Activated T-helper 1 cell treated with anti-CD3 and anti-CD28 coated beads, Interleukin-12 subunit alpha, Interleukin-12 subunit beta, Interleukin-2, Interleukin-4 antibody, amounts not matched to agents 30 ng/mL and 10 ng/mL and 1 ng/mL, durations not matched to agents 14 hours and 24 hours and 36 hours (primary cell): ENCODE measurements at places on chromosomes 6 and 20. TPM values are rescaled to one million over a fixed set of nuclear protein-coding genes. Genes with fewer than 3 reads are reported as not detected.

GRCh38 chr6:114407426-114408035 lies 64.7 kb upstream of the HS3ST5 start:
- no peak for DNase-seq

DNA sequence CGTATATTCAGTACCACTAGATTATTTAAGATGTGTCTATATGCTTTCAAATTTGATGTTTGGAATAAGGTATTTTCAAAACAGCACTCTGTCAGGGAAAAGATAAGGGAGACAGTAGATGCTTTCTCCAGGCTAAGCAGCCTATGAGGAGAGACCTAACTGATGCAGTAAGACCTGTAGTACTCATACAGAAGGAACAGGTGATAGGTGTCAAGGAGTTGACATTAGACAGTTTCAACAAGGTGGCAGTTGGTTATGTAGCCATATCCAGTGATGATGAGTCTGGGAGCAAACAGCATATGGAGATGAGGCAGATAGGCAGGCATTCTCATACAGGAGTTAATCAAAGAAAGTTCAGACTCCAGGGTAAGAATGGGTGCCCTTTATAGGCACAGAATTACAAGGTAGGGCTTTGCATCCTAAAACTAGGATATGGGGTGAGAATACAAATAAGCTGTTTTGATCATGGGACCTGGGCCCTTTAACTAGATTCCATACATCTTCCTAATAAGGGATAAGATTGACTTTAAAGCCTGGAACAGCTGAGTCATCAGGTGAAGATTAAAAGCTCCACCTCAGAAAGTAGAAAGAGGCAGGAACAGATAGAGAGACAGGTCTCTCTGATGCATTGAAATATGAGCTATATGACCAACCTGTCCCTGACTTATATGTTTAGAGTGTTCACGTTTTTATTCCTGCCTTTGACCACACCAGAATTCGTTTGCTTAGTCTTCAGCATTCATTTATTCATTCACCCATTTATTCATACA lies 7.9 kb downstream of the RSPH4A start:
- no peak for DNase-seq

- DNase-seq = no peak
These were observed 183.2 kb upstream of the JARID2 start for GRCh38 chr6:15062516-15063252.

Gene DNAH8
- total RNA-seq = 0.03 and 0.05 TPM in 2 replicates

Gene LAMA2
- 0.65 and 0.73 TPM in 2 replicates for total RNA-seq

Gene PLG
- 0.24 and 0.60 TPM in 2 replicates for total RNA-seq

Gene FAM217A
- total RNA-seq = not detected in 2 replicates

Gene PRICKLE4
- not detected in 2 replicates for total RNA-seq

DNA sequence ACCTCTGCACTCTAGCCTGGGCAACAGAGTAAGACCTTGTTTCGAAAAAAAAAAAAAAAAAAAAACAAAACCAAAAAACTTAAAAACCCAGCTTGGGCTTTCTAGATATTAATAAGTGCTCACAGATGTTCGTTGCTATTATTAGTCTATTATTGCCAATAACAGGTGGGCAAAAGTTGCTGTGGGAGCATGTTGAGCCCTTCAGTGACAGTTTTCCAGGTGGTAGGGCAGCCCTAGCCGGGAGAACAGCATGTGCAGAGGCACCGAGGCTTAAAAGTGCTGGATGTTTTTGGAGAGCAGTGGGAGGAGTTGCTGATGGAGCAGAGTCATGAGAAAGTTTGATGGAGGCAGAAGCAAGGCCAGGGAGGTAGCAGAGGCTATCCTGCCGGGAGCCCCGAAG lies 4.4 kb downstream of the PPP1R16B start:
- DNase-seq = no peak

DNA sequence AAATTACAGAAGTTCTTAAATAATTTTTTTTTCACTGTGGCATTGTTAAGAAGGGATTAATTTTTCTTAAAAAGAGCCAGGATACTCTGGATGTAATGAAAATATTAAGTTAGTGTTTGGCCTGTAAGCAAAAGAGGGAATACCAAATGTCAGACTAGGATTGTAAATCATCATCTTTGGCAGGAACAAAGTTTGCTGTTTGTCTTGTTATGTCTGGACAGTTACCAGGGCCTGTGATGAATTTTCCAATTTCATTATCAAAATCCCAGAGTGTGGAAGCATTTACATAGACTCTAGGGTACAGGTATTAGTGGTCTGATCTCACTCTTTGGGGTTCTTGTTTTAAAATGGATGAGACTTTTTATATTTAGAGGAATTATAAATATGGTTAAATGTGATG lies 26.1 kb downstream of the CEP57L1 start:
- DNase-seq = no peak

- DNase-seq = no peak
These were observed 38.1 kb downstream of the ECT2L start for GRCh38 chr6:138833816-138834539.

DNA sequence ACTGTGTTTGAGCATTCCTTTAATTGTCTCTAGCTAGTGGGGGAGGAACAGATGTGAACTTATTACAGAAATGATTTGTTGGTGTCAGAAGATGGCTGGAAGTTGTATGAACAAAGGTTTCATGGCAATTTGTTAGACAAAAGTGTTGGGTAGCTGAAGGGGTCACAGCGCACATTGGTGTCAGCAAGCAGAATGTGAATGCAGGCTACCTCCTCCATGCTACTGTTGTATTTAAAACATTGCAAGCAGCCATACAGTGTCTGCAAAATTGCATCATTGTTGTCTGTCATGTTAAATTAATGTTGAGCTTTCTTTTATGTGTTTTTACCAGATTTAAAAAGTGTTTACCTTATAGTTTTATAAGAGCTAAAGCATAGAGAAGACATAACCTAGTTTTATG lies 6.2 kb downstream of the LRRC1 start:
- DNase-seq = no peak

- DNase-seq = no peak
These were observed 185.2 kb upstream of the FLRT3 start for GRCh38 chr20:14522595-14522994.

- DNase-seq = no peak
These were observed 4.2 kb upstream of the FBXO30 start for GRCh38 chr6:145818796-145819195.

DNA sequence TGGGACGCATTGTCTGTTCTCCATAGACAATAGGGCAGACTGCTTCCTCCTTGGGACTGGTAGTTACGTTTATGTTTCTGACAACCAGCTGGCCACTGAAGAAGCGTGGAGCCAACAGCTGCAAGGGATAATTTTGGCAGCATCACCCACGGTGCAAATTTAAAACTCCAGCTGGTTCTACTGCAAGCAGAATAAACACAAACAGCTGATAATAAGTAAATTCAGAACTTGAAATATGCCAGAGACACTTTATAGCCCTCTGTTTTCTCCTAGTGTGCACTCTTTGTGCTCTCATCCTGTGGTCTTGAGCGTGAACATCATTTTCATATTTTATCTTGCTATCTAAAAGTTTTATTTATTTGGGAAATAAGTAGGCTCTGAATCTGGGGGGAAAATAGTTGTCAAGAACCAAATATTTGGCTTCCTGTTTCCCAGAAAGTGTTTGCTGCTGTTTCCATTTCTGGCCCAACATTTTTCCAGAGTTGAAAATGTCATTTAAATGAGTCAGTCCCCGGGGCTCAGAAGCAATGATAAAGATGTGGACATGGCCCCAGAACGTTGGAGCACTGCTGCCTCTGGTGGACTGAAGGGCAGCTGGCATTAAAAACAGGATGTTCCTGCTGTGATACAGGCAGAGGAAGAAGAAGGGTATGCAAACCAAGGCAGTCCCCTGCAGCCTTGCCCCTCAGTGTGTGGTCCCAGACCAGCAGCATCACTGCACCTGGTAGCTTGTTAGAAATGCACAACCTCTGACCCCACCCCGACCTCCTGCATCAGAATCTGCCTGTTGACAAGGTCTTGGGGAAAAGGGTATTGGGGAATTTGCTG lies 12.5 kb upstream of the THBD start:
- no peak for DNase-seq

DNA sequence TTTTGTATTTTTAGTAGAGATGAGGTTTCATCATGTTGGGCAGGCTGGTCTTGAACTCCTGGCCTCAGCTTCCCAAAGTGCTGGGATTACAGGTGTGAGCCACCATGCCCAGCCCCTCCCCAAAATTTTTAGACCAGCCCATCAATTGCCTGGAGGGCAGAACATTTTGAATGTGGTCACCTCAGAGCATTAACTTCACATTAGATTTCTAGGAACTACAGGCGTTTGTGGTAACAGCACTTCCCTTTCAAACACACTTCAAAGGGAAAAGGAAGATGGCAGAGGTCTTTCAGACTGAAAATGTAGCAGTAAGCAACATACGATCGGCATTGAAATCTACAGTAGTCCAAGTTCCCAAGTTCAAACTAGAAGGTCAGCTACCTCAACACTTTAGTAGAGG lies 12.3 kb upstream of the SLA2 start:
- peak; percentile 12 for DNase-seq

Gene SCGN
- total RNA-seq = not detected in 2 replicates

GRCh38 chr20:61027218-61027617 lies 224.8 kb upstream of the CDH4 start:
- no peak for DNase-seq

DNA sequence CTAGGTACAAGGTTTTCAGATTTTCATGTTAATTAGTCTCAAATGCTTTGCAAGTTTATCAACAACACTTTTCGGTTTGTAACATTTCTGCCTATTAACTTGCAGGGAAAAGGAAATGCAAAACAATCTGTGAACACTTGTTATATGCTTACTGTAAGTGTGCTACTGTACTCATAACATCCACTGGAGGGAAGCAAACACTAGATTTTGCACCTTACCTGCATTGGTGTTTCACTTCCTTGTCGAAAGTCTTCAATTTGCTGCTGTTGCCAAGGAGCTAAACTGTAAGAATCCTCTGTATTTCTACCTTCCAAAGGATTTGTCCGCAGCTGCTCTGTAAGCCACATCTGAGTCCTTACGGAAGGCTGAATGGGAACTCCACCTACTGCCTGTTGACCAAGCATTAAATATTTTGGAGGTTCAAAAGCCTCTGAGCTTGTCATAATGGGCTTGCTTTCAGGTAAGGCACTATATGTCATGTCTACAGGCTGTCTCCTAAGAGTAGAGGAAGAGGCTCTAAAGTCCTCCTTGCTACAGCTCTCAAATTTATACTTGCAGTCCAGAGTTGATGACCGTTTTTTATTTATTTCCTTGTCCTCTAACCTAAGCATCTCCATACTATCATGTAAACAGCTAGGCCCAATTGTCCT lies 17.3 kb downstream of the PLN start:
- no peak for DNase-seq

DNA sequence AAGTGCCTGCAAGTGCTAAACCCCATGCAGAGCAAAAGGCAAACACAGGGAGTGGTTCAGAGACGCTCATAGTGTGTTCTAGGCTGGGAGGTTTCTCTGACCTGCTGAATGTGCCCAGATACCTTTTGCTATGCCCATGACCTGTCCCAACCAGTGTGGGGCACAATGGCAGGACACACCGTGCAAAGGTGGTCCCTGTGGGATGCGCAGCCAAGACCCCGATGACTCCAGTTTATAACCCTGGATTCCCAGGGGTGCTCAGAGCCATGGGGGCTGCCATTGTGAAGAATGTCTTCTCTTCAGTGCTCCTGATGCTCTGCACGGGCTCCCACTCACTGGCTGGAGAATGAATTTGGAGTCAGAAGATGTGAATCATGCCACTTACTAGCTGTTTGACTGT lies 2.2 kb upstream of the NINL start:
- DNase-seq = no peak

- no peak for DNase-seq
These were observed 105.2 kb downstream of the NFATC2 start for GRCh38 chr20:51437182-51437924.

DNA sequence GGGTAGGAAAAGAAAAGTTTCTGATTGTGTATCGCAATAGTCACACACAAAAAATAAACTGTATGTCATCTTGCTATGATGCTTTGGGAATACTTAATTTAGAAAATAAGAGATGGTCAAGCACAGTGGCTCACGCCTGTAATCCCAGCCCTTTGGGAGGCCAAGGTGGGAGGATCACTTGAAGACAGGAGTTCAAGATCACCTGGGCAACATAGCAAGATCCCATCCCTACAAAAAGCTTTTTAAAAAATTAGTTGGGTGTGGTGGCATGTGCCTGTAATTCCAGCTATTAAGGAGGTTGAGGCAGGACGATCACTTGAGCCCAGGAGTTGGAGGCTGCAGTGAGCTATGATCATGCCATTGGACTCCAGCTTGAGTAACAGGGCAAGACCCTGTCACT lies 27.6 kb downstream of the MAP7 start:
- no peak for DNase-seq

Gene RRAGD
- total RNA-seq = 7.8 and 10.1 TPM in 2 replicates

Gene GSTA3
- not detected in 2 replicates for total RNA-seq

Gene PHACTR1
- 0.42 and 0.44 TPM in 2 replicates for total RNA-seq

DNA sequence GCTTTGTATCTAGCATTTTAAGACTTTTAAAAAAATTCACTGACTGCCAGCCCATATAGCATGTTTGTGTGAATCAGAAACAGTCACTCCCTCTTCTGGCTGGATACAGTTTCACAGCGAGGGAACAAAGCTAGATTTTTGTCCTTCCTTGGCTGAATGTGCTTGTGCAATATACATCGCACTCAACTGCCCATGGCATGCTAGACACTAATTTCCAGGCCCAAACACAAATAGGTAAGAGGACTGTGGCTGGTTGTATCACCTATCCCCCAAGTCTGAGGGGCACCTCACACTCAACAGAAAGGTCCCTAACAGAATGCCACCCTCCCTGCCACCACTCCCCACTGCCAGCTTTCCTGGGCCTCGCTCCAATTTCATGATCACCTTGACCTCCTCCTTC lies 16.2 kb upstream of the BLCAP start:
- DNase-seq = no peak

Gene HMGCLL1
- not detected in 2 replicates for total RNA-seq

GRCh38 chr6:130132286-130132701 lies 90.5 kb downstream of the SAMD3 start:
- peak; percentile 72 for DNase-seq
